ENCODE measurements at places on chromosomes 7 and 10.
A peak's percentile ranks its signal among the peaks of the same experiment; 100 is the strongest.

DNA sequence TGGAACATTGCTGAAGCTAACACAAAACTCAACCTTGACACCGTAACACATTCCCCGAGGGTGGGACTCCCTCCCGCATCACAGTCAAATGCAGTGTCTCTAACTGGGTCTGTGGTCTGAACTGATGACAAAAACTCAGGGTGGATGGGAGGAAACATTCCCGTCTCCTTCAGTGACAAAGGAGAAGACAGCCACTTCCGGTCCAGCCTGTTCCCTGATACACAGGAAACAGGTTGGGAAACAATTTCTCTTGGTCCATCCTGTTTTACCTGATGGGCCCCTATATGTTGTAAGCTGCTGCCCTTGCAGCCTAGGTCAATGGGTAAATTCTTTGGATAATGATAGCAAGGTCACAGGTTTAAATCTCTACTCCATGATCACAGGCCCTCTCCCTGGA lies 20.4 kb downstream of the SLC13A4 start:
- H3K27me3 ChIP-seq = no peaks in the 10 kb centered on the region
- H3K4me1 ChIP-seq = no peaks in the 10 kb centered on the region

DNA sequence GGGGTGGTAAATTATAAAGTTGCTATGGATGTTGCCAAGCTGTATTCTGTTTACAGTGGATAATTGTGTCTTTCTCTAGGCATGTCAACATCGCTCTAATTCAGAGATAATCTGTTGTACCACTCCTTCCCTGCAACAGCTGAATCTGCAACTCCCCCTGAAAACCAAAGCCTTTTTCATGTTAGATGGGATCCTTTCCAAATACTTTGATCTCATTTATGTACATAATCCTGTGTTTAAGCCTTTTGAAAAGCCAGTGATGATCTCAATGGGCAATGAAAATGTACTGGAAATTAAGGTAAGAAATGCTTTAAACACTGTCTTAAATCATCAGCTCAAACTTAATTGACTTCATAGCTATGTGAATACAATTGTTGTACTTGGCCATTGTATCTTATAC lies 91.0 kb downstream of the MET start:
- no peak overlapping the region for H3K27ac ChIP-seq
- peaks cover 3% of the 10 kb centered on the region for H3K36me3 ChIP-seq
- no peaks in the 10 kb centered on the region for H3K27me3 ChIP-seq
- DNase-seq = no peak

- H3K4me1 ChIP-seq = no peaks in the 10 kb centered on the region
- H3K27ac ChIP-seq = no peak overlapping the region
- no peak for DNase-seq
- no peaks in the 10 kb centered on the region for H3K36me3 ChIP-seq
Observed at GRCh38 chr7:32257621-32258020, 187.4 kb upstream of the PDE1C start.

- H3K36me3 ChIP-seq = no peaks in the 10 kb centered on the region
- H3K4me3 ChIP-seq = no peak overlapping the region
- H3K4me1 ChIP-seq = peaks cover 13% of the 10 kb centered on the region
- H3K27me3 ChIP-seq = no peaks in the 10 kb centered on the region
- no peak overlapping the region for H3K27ac ChIP-seq
Observed at GRCh38 chr10:43110338-43111071, 27.7 kb upstream of the CSGALNACT2 start.

DNA sequence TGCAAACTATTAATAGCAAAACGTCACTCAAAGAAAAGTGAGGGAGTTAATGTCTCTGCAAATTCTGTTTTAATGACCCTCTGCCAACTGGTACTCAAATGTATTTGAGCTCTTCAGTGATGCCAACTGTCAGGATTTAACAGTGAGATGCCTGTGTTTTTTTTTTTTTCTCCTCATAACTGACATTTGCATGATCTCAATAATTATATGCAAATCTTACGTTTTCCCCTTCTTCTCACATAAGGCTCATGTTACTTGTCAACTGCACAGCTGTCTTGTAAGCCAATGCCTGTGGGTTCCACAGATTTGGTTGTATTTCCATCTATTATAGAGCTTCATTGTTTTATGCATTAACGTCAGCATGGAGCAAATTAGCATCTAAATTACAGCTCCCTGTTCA lies 38.2 kb downstream of the PPP1R3A start:
- no peak overlapping the region for H3K27ac ChIP-seq
- H3K4me3 ChIP-seq = no peak overlapping the region
- no peaks in the 10 kb centered on the region for H3K4me1 ChIP-seq
- H3K27me3 ChIP-seq = no peaks in the 10 kb centered on the region
- DNase-seq = no peak

DNA sequence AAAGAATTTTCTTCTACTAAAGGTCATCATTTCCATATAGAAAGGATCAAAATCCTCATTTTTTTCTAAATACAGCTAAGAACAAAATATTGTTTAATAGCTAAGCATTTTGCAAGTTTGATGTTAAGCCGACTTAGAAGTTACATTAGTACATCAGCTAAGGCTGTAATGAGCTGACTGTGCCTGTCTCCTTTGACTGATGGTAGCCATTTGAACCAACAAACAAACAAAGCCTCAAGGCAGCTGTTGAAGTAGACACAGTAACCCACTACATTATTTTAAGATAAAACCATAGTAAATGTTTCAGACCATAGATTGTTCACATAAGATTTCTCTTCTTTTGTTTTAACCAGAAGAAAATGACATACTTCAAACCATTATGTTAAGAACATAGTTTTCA lies 210.9 kb upstream of the VSTM2A start:
- H3K4me3 ChIP-seq = no peak overlapping the region
- H3K27me3 ChIP-seq = no peaks in the 10 kb centered on the region
- H3K27ac ChIP-seq = no peak overlapping the region
- H3K36me3 ChIP-seq = no peaks in the 10 kb centered on the region
- no peaks in the 10 kb centered on the region for H3K4me1 ChIP-seq

DNA sequence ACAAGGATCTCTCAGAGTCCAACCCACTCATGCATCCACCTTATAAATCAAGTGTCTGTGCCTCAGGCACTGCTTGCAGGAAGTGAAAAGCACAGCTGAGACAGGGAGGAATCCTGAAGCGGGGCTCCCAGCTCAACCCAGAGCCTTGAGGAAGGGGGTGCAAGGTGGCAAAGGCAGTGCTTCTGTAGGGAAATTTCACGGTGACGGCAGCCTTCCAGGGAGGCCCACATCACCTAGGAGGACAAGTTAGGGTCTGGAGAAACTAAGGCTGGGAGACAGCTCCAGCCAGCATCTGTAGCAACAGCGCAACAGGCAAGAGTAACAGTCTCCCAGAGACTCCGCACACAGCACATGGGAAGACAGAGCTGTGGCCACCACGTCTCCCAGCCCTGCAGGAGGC lies 2.7 kb downstream of the AOC1 start:
- no peaks in the 10 kb centered on the region for H3K4me1 ChIP-seq
- no peak overlapping the region for H3K4me3 ChIP-seq
- no peak overlapping the region for H3K27ac ChIP-seq

DNA sequence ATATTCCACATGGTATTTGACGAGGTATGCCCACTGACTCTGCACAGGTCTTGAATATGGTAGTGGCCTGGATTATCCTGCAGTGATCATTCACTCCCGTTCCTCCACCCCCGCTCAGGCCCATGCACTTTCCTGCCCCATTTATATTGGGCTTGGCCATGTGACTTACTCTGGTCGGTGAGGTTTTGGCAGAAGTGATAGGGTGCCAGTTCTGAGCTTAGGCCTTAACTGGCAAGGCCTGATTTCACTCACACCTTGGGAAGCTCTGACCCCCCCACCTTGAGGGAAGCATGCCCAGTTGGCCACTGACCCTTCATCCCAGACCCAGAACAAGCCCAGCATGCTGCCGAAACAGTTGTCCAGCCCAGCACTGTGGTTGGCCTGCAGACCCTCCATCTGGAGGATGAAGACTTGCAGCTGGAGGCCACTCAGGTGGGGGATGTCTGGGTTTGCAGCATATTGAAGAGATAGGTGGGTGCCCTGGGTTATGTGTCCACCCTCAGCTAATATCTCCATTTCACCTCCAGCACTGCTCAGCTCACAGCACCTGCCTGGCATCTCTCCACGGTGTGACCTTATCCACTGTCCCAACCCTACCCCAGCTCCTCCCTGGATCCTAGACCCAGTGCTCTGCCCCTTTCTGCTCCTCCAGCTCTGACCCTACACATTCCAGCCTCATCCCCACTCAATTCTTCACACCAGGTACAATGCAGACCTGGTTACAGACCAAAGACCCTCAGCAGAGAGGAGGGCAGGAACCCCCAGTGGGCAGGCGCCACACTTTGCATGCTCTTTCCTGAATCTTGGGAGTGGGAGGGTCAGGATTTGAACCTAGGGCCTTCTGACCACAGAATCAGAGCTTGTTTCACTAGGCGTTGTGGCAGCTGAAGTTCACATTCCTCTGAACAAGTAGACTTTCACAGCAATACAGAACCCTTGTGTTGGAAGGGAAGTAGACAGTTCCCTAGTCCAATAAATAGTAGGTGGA lies 138.1 kb upstream of the CHST15 start:
- H3K36me3 ChIP-seq = no peaks in the 10 kb centered on the region
- no peak overlapping the region for H3K27ac ChIP-seq
- no peak overlapping the region for H3K4me3 ChIP-seq
- no peaks in the 10 kb centered on the region for H3K4me1 ChIP-seq
- no peaks in the 10 kb centered on the region for H3K27me3 ChIP-seq

DNA sequence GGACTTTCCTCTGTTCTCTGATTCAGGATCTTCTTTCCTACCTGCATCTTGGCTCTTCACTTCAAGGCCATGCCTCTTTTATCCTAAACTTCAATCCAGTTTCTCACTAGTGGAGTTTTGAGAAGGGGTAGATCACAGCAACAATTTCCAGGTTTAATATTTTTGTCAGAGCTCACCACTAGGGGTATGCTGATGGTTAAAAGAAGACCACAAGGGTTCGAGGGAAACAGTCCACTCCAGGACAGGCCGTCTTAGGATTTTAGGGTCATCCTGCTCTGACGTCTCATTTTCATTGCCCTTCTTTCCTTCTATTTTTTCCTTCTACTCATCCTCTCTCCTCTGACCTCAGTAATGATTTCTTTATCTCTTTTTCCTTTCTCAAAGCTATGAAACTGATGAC lies 11.3 kb downstream of the STAG3 start:
- no peaks in the 10 kb centered on the region for H3K27me3 ChIP-seq
- no peak for DNase-seq
- no peak overlapping the region for H3K4me3 ChIP-seq
- no peaks in the 10 kb centered on the region for H3K4me1 ChIP-seq
- H3K36me3 ChIP-seq = no peaks in the 10 kb centered on the region

DNA sequence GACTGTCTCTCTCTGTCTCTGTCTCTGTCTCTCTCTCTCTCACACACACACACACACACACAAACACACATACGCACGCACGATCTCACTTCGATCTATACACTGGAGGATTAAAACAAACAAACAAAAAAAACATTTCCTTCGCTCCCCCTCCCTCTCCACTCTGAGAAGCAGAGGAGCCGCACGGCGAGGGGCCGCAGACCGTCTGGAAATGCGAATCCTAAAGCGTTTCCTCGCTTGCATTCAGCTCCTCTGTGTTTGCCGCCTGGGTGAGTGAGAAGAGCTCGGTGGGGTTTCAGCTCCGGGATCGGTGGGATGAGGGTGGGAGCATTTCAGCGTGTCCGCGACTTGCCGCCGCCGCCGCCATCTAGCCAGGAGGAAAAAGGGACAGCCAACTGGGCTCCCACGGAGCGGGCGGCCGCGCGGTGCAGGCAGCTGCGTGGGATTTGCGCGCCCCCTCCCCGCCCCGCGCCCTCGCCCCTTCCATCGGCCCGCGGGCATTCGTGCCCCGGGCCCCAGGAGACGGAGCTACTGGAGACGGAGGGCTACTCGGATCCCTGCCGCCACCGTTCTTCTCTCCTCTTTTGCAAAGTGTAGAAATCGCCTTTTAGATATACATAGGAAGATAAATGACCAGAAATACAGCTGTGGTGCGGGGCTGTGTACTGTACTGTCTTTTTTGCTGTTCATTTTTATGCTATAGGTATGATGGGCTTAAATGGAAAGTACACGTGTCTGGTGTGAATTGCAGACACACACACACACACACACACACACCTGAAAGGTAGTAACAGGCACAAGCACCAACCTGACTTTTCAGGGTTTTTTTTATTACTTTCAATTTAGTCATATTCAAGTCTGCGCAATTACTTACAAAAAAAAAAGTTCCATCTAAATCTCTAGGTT lies 581 bp downstream of the PTPRZ1 start:
- H3K27ac ChIP-seq = no peak overlapping the region
- peak overlapping the region; percentile 35 for H3K4me3 ChIP-seq
- H3K4me1 ChIP-seq = no peaks in the 10 kb centered on the region
- H3K27me3 ChIP-seq = peaks cover 49% of the 10 kb centered on the region

DNA sequence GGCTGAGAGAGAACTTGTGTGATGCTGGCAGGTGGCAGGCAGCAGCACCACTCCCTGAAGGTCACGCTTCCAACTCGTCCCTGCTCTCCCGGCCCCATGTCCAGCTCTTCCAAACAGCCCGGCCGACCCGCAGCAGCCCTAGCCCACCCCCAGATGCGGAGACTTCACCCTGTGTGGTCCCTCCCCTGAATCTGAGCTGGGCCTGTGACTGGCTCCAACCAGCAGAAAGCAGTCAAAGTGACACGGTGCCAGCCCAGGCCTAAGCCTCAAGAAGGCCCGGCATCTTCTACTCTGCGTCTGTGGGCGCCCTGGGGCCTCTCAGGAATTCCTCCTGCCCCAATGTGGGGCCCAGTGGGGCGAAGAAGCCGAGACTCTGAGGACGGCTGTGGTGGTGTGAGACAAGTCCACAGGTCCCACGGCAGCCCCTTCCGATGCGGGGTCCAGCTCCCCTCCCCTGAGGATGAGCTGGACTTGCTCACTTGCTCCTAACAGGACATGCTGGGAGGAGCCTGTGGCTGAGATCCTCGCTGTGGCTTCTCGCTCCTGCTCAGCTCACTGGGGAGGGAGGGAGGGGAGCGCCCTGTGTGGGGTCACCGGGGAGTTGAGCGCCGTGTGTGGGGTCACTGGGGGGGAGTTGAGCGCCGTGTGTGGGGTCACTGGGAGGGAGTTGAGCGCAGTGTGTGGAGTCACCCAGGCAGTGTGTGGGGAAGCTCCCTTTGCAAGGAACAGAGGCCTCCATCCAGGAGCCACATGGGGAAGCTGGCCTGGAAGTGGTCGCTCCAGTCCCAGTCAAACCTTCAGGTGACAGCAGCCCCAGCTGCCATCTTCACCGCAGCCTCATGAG lies 9.5 kb downstream of the STK32C start:
- H3K27ac ChIP-seq = no peak overlapping the region
- H3K36me3 ChIP-seq = no peaks in the 10 kb centered on the region
- no peaks in the 10 kb centered on the region for H3K4me1 ChIP-seq
- H3K27me3 ChIP-seq = no peaks in the 10 kb centered on the region
- no peak for DNase-seq

Data from left lung (tissue), 14 donors.